Fibroblast of villous mesenchyme (primary cell): ENCODE measurements at places on chromosomes 16 and 17. TPM values are rescaled to one million over a fixed set of nuclear protein-coding genes. Genes with fewer than 3 reads are reported as not detected.
A peak's percentile ranks its signal among the peaks of the same experiment; 100 is the strongest.

RANBP10 gene
- 6.1 and 8.6 TPM in 2 replicates for total RNA-seq

SYNGR3 gene
- total RNA-seq, result 1.6 and 2.6 TPM in 2 replicates

PFN1 gene
- 581 and 784 TPM in 2 replicates for total RNA-seq

CCL17 gene
- not detected in 2 replicates for total RNA-seq

EVPLL gene
- not detected in 2 replicates for total RNA-seq

SMTNL2 gene
- total RNA-seq, result not detected in 2 replicates

GRCh38 chr16:49650603-49651002, 205.3 kb downstream of the ZNF423 start:
- DNase-seq, result no peak

DNA sequence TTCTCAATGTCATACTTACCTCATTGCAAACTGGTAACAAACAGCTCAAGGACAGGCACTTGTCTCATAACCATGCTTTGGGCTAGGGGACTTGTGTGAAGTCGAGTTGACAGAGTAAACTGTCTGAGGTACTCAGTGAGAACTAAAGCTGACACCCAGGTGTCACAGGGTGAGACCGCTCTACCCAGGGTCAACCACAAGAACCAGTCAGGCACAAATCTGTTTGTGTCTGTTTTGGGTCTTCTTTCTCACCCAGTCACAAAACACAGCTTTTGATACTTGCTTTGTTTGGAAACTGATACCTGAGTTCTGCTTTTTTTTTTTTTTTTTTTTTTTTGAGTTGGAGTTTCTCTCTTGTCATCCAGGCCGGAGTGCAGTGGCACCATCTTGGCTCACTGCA, 161.1 kb downstream of the STX8 start:
- DNase-seq, result no peak

GRCh38 chr16:49467540-49468372, 94.2 kb downstream of the C16orf78 start:
- DNase-seq, result no peak

DNA sequence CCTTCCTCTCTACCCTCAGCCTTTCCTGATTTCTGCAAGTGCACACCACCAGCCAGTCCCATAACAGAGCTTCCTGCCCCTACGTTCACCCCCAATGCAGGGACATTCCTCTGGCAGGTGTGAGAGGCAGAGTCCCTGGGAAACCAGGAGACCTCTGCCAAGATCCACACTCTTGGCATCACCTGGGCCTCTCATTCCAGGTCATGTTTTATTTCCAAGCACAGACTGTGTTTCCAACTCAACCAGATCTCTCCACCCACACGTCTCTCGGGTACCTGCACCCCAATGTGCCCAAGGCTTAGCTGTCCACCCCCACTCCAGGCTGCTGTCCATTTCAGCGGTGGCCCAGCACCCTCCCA, 21.0 kb upstream of the PHB1 start:
- no peak for DNase-seq

DNA sequence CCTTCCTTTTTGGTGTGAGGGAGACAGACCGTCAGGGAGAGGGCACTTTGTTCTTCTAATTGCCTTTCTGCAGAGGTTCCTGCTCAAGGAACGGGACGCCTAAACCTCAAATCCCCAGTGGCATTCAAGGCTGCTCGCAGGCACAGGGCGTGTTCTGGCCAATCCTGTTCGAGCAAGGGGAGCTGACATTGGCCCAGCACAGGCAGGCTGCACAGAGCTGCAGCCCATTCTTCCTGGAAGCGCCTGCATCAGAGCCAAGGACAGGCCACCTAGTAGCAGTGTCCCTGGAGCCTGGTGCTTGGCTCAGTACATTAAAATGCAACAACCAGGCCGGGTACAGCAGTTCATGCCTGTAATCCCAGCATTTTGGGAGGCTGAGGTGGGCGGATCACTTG, 72.2 kb upstream of the CREBBP start:
- peak; percentile 41 for DNase-seq

DNA sequence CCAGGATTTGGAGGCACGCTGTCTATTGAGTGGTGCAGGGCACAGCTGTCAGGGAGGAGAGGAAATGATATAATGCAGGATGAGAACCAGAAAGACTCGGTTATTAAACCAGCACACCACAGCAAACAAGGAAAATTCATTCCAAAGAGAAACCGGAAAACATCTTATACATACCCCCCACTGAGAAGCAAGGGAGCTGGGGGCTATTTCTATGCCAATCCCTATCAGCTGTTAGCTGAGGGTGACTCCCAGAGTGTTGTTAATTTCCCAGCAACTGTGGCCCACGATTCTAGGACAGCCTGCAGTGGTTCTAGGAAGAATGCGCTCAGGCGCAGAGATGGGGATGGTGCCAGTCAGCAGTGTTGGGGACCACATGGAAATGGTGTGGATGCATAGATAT, 467.3 kb downstream of the PMP22 start:
- no peak for DNase-seq

DNA sequence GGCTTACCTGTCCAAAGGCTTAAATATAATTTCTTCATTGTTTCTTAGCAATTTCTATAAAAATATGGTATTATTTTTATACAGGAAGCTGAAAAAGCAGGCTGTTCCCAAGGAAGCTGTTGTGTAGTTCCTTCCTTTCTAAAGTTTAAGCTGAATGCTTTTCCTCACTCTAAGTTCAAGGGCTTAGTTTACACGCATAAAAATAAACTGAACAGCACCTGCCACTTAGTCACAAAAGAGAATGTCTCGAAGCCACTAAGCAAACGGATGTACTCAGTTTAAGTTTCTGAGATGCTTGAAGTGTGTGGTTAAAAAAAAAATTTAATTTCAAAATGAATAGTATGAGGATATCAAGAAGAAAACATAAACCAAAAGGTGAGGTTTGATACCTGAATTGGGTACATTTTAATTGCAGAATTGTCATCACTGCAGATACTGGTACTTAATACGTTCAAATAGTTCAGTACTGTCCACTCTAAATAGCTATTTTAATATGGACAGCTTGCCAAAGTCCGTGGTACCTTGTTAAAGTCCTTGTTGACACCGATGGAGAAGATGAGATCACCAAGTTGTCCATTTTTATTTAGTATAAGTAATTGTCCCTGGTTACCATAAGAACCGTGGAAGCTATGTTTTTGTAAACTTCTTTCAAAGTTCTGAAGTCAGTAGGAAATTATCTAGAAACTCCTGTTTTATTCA, 38.1 kb downstream of the MRTFB start:
- no peak for DNase-seq

- no peak for DNase-seq
Measured at GRCh38 chr16:46787909-46788308, 39.8 kb upstream of the MYLK3 start.

GRCh38 chr16:86946396-86946795, 368.0 kb downstream of the FOXL1 start:
- DNase-seq, result no peak

- no peak for DNase-seq
Measured at GRCh38 chr17:66562119-66562518, 259.7 kb downstream of the PRKCA start.

- peak; percentile 45 for DNase-seq
Measured at GRCh38 chr17:29747660-29748059, 124.9 kb upstream of the CORO6 start.

DNA sequence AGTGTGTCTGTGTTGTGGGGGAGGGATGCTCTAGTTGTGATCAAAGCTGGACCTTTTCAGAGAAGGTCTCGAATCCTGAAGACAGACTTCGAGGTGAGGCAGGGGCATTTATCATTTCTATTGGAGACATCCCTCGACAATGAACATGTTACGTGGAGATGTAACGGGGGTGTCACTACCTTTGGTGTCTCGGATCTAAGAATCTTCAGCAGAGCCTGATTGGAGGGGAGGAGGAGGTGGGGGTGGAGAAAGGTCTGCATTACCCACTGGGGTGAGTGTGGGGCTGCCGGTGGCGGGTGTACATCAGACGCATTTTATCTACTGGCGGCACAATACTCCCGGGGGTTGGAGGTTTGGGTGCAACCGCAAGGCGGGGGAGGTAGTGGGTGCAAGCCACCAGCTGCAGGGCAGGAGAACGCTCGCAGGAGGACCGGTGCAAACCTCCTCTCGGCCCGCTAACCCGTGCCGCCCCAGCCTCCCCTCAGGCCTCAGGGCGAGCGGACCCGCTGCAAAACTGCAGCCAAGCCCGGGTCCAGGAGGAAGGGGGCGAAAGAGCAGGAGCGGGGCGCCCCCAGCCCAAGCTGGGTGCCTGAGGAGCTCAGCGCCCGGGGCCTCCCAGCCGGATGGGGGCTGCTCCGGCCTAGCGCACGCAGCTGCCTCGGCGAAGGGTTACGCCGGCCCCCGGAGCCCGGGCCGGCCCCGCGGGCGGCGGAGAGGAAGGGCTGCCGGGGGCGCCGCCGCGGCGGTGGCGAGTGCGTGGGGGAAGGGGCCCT, 735 bp downstream of the ZNF652 start:
- DNase-seq, result peak; percentile 23

DNA sequence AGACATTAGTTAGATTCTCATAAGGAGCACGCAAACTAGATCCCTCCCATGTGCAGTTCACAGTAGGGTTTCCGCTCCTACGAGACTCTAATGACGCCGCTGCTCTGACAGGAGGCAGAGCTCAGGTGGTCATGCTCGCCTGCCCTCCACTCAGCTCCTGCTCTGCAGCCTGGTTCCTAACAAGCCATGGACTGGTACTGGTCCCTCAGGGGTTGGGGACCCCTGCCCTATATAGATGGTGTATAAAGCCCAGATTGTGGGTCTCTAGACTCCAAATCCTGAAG, 52.1 kb upstream of the LYRM9 start:
- no peak for DNase-seq

DNA sequence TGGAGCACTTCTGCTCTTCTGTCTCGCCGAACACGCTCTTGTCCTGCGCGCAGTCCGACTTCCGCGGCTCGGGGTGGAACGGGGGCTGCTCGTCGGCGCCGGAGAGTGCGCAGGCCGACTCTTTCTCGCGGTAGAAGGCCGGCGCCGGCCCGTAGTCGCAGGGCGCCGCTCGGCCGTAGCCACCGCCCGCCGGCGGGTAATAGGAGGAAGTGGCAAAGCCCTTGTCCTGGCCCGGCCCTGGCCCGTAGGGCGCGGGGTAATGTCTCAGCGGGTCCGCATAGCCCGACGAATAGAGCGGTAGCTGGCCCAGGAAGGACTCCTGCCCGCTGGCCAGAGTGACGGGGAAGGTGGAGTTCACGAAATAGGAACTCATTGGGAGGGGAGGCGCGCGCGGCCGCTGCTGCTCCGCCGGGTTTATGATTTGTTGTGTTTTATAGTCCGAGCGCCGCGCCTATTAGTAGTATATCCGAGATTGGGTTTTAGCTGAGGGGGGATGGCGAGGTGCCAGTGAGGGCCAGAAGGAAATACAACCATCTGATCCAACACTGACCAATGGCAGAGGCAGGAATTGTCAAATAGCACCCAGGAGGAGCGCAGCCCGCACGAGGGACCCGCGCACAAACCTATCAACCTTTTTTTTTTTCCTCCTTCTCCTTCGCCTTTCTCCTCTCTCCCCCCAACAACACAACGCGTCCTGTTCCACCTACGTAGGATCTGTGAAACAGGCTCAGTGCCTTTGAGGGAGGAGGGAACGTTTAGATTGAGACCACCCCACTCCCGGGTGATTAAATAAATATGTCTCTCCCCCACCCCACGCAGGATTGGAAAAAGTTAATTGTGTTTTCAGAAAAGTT, 4.4 kb upstream of the HOXB5 start:
- DNase-seq, result peak; percentile 48

DNA sequence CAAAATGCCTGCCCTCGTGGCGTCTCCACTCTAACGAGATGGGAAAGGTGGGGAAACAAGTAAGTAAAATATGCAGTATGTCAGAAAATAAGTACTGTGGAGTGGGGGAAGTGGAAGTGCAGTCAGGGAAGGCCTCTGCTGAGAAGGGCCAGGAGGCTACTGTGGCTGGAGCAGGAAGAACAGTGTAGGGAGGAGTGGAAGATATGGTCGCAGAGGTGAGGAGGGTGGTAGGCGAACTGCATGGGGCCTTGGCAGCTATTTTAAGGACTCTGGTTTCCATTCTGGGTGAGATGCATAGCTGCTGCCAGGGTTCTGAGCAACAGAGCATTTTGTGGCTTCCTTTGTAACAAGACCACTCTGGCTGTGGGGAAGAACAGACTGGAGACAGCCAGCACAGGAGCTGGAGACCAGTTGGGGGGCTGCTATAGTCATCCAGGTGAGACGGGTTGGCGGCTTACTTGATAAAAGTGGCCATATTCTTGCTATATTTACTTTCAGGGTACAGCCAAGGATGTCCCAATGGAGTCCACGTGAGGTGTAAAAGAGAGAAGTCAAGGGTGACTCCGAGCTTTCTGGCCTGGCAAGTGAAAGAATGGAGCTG, 42.6 kb downstream of the CYTH1 start:
- DNase-seq, result no peak

- DNase-seq, result peak; percentile 55
Measured at GRCh38 chr16:55711959-55712876, 56.4 kb downstream of the SLC6A2 start.

DNA sequence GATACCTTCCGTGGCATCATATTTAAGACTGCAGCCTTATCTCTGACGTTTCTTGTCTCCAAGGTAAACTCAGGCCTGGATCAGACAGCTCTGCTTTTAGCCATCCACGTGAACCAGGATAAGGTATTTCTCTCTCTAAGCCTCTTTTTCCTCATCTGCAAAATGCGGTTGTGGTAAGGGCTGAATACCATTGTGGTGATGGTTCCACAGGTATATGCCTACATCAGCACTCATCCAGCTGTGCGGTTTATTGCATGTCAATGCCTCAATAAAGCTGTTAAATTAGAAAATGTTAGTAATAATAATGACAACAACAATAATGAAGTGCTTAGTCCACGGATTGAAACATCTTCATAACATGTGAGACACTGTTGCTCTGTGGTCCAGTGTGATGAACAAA, 104.4 kb downstream of the GRIN2A start:
- DNase-seq, result no peak
